ENCODE measurements at places on chromosomes 12 and 14. TPM values are rescaled to one million over a fixed set of nuclear protein-coding genes. Genes with fewer than 3 reads are reported as not detected.

ANGEL1 gene
- total RNA-seq = 9.4 TPM

DGLUCY gene
- total RNA-seq = 50.3 TPM

MMP14 gene
- 373 TPM for total RNA-seq

TDP1 gene
- total RNA-seq = 23.9 TPM

CIROP gene
- not detected for total RNA-seq

SPX gene
- total RNA-seq = under 0.01 TPM

GNB3 gene
- 2.2 TPM for total RNA-seq

NKX2-8 gene
- total RNA-seq = not detected

TAS2R19 gene
- total RNA-seq = 5.5 TPM

ADAM21 gene
- 0.39 TPM for total RNA-seq

VRTN gene
- not detected for total RNA-seq

ADAMTS20 gene
- total RNA-seq = not detected

MYRFL gene
- not detected for total RNA-seq

NEDD8 gene
- 102 TPM for total RNA-seq

KRT6C gene
- total RNA-seq = not detected

CLEC1A gene
- not detected for total RNA-seq

DHRS2 gene
- total RNA-seq = 0.37 TPM

OR11H7 gene
- not detected for total RNA-seq

DEPDC4 gene
- 2.2 TPM for total RNA-seq

LRCOL1 gene
- total RNA-seq = not detected

INHBE gene
- total RNA-seq = not detected

PTGDR gene
- total RNA-seq = 0.20 TPM

PLXNC1 gene
- 0.98 TPM for total RNA-seq

OASL gene
- 0.73 TPM for total RNA-seq

GPR84 gene
- not detected for total RNA-seq

IGF1 gene
- total RNA-seq = not detected

ANHX gene
- total RNA-seq = not detected

ATF7IP gene
- 26.8 TPM for total RNA-seq

DTX1 gene
- total RNA-seq = 0.73 TPM

CD4 gene
- 0.73 TPM for total RNA-seq

RTRAF gene
- total RNA-seq = 59.9 TPM

TMEM52B gene
- total RNA-seq = not detected

TGM1 gene
- 1.1 TPM for total RNA-seq

FAM181A gene
- total RNA-seq = not detected

OVCH1 gene
- 0.98 TPM for total RNA-seq

CABP1 gene
- 0.37 TPM for total RNA-seq

SOX5 gene
- total RNA-seq = 6.8 TPM

CCDC92 gene
- total RNA-seq = 8.8 TPM

CCDC196 gene
- total RNA-seq = not detected

ZFHX2 gene
- total RNA-seq = 0.73 TPM

ASPG gene
- not detected for total RNA-seq

LPAR5 gene
- not detected for total RNA-seq

GALNT16 gene
- total RNA-seq = 2.3 TPM

ITGA7 gene
- total RNA-seq = 15.2 TPM

HCAR2 gene
- total RNA-seq = under 0.01 TPM

ANAPC7 gene
- 39.1 TPM for total RNA-seq

GDF3 gene
- total RNA-seq = not detected

RFLNA gene
- not detected for total RNA-seq

CMKLR1 gene
- 7.0 TPM for total RNA-seq

ISCA2 gene
- 19.5 TPM for total RNA-seq

GSG1 gene
- total RNA-seq = 1.6 TPM

CLEC6A gene
- total RNA-seq = not detected

TC2N gene
- total RNA-seq = 1.2 TPM

RAB5B gene
- 62.6 TPM for total RNA-seq

RFX4 gene
- total RNA-seq = not detected

PA2G4 gene
- 255 TPM for total RNA-seq
